ENCODE measurements at places on chromosomes 2 and 18.

DNA sequence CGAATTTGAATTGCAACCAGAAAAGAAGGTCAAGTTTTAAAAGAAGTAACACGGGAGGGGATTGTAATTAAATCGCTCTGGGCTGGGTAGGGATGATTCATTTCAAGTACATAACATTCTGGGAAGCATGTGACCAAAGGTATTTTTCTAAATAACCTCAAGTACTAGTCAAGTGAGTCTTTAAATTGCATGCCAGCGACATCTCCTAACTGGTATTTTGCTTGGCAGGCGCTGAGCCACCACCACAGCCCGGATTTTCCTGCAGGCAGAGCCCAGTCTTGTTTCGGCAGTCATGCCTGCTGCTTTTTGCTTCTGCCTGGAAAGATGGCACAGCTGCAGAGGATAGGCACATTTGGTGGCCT is 33.7 kb upstream of the NPAS2 start:
- DNase-seq: no peak

GRCh38 chr2:8408560-8409460 is 273.0 kb upstream of the ID2 start:
- peak; percentile 9 for DNase-seq

- DNase-seq: no peak
These were observed 8.1 kb downstream of the ASIC4 start for GRCh38 chr2:219522111-219523030.

DNA sequence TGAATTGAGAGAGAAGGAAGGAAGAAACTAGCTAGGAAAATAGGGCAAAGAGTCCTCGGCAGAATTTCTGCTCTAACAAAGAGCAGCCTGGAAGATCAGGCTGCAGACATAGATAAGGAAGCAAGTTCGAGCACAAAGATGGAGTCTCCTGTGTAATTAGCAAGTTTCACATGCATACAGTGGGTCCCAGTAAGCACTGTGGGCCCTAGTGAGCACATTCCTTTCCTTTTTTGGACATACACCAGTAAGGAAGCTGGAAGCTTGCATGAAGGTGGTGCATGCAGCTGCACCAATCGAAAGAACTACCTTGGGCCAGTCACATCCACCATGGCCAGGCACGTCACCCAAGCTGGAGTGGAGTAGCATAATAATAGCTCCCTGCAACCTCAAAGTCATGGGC is 109.7 kb downstream of the NOL4 start:
- DNase-seq: no peak

DNA sequence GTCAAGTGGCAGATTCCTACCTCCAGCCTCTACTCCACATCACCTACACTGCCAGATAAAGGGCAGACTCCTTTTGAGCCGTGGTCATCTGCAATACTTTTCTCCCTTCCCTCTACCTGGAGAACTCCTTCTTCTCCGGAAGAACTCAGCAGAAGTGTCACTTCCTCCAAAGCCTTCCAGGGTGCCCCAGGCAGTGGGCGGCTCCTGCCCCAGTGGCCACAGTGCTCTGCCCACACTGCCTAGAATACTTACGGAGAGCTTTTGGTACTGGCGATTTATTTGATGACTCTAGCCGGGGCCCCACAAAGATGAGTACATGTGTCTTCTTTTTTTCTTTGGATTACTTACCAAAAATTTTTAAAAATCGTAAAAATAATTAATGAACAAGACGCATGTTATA is 39.7 kb downstream of the FOSL2 start:
- DNase-seq: no peak

GRCh38 chr2:10722252-10722825 is 909 bp downstream of the ATP6V1C2 start:
- no peak for DNase-seq

DNA sequence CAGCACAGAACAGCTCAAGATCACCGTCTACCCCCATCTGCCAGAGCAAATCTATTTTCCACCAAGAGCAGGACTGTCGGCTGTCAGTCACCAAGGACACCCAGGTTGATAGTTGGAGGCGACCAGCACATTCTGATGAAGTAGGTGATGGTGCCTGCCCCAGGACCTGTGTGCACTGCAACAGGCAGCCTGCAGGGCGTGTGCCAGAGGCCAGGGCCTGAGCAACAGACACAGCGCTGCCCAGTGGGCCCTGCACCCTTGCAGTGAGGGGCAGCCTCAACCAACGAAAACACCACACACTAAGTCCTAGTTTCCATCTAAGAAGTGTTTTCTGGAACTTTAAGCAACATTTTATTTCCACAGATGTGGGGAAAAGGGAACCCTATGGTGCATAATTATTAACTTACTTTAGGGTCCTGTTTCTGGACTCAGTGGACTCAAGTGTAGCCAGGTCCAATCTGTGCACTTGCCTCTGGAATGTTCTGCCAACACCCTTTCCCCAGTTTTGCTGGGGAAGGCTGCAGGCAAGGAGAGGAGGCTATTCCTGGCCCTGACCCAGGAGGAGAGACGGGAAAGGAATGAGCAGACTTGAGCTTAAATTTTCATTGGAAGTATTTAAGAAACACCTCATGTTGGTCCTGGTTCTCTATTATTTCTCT is 61.5 kb downstream of the ADNP2 start:
- no peak for DNase-seq

DNA sequence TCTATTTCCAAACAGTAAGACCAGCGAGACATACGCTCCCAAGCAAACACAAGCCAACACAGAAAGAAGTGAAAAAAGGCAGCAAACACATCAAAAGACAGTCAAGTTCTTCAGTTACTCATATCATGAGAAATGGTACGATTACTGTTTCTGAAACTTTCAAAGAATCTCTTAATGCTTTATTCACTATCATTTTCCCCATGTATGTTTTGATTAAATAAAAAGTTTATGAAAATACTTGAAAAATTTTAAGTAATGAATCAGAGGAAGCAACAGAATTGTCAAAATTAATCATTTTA is 114.9 kb downstream of the HDAC4 start:
- DNase-seq: no peak

GRCh38 chr2:220078439-220078838 is 451.0 kb downstream of the SLC4A3 start:
- DNase-seq: no peak

GRCh38 chr2:191176801-191177438 is 26.1 kb upstream of the STAT4 start:
- DNase-seq: no peak

DNA sequence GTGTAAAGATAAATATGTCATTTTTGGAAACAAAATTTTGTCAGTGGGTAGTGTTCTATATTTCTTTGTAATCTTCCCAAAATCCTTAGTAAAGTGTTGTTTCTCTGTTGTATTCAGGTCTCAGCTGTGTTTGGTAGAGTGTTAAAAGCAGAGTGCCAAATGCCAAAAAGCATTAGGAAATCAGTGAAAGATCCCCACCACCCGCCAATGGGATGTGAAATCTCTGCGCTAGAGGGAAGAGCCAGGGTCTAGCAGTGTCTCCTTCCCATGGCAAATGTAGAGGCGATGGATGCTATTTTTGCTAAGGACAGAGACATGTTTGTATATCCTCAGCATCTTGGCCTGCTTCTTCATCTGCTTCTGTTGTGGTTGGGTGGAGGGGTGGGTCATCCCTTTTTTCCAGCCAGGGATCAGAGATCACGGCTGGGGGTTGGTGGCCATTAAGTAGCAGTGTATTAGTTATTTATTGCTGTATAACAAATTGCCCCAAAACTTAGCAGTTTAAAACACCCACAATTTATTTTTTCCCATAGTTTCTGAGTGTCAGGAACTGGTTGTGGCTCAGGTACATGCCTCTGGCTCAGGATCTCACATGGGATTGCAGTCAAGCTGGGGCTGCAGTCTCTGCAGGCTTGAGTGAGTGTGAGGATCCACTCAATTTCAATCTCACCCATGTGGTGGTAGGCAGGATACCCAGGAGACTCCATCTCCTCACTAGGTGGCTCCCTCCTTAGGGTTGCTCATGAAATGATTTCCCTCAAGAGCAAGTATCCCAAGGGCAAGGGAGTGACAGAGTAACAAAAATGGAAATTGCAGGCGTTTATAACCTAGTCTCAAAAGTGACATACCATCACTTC is 211.9 kb downstream of the MYCN start:
- no peak for DNase-seq

GRCh38 chr2:97851172-97851571 is 137.8 kb downstream of the ZAP70 start:
- DNase-seq: no peak

DNA sequence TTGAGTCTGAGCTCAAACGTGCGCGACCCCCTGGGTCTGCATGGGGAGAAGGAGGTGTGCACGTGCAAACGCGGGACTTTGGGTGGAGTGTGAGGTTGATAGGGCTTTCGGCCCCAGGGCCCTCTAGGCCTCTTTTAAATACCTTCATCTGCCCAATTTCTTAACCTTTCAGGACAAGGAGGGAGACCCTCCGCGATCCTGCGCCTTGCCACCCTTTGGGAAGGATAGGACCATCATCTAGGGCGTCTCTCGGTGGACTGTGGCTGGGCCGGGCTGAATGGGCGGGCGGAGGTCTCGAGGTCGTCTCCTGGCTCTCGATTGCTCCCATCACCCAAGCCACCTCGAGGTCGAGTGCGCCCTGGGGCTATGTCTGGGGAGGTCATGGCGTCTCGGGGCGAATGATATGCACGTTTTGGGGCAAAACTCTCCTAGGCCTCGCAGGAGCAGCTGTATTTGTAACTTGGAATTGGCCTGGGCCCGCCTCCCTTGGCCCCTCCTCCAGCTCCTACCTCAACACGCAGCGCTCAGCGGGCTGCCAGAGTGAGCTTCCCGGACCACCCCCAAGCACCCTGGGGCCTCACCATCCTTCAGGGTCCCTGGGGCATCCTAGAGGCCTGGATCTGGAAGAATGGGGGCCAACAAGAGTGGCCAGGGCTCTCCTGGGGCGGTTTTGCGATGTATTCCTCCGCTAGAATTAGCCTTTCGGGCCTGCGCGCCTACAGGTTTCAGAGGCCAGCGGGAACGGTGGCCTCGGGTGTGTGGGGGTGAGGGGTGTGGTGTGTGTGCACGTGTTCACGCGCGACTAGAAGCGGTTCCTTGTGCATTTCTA is 8.7 kb upstream of the SIX3 start:
- no peak for DNase-seq

DNA sequence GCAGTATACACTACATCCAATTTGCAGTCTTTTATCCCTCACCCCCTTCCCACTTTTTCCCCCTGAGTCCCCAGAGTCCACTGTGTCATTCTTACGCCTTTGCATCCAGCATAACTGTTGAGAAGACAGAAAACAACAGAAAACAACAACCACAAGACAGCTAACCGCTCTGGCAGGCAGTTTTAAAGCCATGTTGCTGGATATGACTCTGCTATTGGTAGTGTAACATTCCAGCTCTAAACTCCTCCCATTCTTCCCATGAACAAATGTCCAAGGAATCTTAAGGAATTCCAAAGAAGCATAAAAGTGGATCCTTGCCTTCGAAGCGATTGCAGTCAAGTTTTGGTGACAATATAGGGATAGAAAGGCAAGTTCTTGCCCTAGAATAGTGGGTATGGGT is 599.1 kb downstream of the NYAP2 start:
- DNase-seq: no peak

DNA sequence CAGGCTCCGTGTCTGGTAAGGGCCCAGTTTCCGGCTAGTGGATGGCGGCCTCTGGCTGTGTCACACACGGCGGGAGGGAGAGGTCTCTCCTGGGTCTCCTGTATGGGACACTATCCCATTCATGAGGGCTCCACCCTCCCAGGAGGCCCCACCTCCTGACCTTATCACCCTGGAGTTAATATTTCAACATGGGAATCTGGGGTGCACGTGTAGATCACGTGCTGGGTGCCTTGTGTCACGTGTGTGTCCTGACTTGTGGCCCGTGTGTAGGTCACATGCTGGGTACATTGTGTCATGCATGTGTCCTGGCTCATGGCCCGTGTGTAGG is 9.9 kb downstream of the NEU4 start:
- no peak for DNase-seq

DNA sequence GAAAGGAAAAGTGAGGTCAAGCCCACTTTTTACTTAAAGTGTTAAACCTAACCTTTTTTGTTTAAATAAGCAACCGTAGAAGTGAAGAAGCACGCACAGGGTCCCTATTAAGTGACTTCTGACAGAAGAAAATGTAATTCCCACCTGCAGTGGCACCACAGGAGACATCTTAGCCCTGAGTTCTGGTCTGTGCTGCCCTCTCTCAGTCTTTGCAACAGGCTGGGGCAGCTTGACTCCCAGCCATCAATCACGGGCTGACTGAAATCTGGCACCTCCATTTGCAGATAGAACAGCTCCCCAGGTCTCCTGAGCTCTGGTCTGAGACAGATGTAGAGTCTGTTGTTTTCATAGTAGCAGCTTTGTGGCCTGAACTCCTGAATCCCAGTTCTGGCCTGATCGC is 170.0 kb downstream of the LTBP1 start:
- DNase-seq: no peak

DNA sequence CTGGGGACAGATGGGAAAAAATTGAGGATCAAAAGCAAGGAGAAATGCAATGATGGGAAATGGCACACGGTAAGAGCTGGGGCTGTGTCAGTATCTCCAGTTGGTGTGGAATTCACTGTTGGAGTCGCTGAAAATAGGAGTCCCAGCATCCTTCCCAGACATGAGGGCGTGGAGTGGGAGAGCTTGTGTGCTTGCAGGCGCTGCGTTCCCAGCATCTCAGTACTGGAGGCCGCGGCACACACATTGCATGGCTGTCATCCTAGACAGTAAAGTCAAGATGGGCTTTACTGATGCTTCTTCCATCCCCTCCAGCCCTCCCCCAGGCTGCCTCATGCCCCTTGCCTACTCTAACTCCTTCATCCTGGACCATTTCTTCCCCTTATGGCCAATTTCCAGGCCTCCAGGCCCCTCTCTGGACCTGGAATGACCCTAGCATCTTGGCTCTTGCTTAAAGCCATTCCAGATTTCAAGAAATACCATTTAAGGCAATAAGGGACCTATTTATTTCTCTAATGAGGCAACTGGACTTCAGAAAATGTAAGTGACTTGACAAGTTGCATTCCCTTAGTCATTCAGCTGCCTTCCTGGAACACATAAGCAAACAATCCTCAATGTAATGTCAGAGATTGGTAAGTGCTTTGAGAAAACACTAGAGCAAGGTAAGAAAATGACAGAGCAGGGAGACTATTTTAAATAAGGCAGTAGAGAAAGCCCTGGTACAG is 70.5 kb upstream of the TTC39C start:
- no peak for DNase-seq
